ENCODE measurements at places on chromosomes 4 and X.

DNA sequence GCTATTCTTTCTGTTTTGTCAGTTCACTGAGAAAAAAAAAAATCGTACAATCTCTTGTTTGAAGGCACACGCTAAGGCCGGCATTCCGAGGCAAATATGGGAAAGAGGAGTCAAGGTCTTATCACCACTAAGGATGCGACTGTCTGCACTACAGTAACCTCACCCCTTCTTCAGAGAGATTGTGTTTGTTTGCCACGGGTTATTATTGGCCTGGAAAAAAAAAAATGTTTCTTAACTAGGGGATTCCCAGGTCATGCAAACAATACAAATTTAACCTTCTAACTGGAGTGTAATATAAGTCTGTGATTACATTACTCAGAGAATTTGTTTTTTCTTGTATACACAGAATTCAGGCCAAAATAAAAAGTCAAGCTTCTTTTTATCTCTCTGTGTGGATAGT lies 168.3 kb downstream of the TMA16 start:
- H3K27me3 ChIP-seq = no peaks in the 10 kb centered on the region
- H3K27ac ChIP-seq = no peak overlapping the region
- no peaks in the 10 kb centered on the region for H3K36me3 ChIP-seq
- no peak overlapping the region for H3K4me3 ChIP-seq
- peaks cover 1% of the 10 kb centered on the region for H3K4me1 ChIP-seq

DNA sequence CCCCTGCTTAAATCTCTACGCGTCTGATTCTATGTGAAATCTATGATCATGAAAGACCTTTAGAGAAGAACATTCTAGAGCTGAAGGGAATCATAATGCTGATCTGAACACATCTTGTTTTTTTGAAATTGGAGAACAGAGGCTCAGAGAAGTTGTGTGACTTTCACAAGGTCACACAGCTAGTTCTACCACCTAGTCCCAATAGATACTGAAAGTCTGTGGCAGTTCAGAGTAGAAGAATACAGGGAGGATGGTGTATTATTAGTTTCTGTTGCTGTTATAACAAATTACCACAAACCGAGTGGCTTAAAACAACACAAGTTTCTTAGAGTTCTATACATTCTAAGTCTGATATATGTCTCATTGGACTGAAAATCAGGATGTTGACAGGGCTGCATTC lies 14.5 kb downstream of the CYP2U1 start:
- no peaks in the 10 kb centered on the region for H3K27me3 ChIP-seq
- DNase-seq = no peak
- H3K36me3 ChIP-seq = no peaks in the 10 kb centered on the region
- H3K4me3 ChIP-seq = no peak overlapping the region

- no peak for DNase-seq
- no peak overlapping the region for H3K27ac ChIP-seq
- H3K36me3 ChIP-seq = no peaks in the 10 kb centered on the region
- H3K27me3 ChIP-seq = peaks cover 9% of the 10 kb centered on the region
These were observed 92.4 kb downstream of the PPP2R2C start for GRCh38 chr4:6379767-6380745.

DNA sequence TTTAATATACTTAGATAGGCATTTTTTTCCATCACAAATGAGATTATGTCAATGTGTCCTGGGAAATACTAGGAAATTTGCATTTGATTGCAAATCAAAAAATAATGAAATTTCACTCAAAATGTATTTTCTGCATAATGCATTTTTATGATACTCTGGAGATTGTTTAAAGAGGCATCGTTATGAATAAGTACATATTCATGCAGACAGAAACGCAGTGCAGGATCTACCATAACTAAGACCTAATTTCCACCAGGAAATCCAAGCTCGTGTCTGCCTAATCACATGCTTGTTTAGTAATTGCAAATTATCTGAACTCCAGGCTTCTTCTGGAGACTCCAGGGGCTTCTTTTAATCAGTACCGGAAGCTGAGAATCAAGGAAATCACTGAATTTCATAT lies 163.5 kb upstream of the MXRA5 start:
- no peak for DNase-seq
- H3K4me3 ChIP-seq = no peak overlapping the region
- no peaks in the 10 kb centered on the region for H3K36me3 ChIP-seq

- H3K27me3 ChIP-seq = no peaks in the 10 kb centered on the region
- H3K4me1 ChIP-seq = peaks cover 11% of the 10 kb centered on the region
- H3K36me3 ChIP-seq = peaks cover 51% of the 10 kb centered on the region
- no peak for DNase-seq
These were observed 15.0 kb downstream of the BOD1L1 start for GRCh38 chr4:13612569-13612968.

GRCh38 chr4:3257103-3257555 lies 8.2 kb downstream of the MSANTD1 start:
- H3K27me3 ChIP-seq = no peaks in the 10 kb centered on the region
- H3K36me3 ChIP-seq = no peaks in the 10 kb centered on the region
- no peaks in the 10 kb centered on the region for H3K4me1 ChIP-seq
- no peak for DNase-seq
- no peak overlapping the region for H3K27ac ChIP-seq
- H3K4me3 ChIP-seq = no peak overlapping the region

- H3K27ac ChIP-seq = no peak overlapping the region
- no peaks in the 10 kb centered on the region for H3K27me3 ChIP-seq
- no peak overlapping the region for H3K4me3 ChIP-seq
- no peaks in the 10 kb centered on the region for H3K4me1 ChIP-seq
- no peaks in the 10 kb centered on the region for H3K36me3 ChIP-seq
These were observed 40.4 kb upstream of the HMX1 start for GRCh38 chr4:8912089-8912455.

DNA sequence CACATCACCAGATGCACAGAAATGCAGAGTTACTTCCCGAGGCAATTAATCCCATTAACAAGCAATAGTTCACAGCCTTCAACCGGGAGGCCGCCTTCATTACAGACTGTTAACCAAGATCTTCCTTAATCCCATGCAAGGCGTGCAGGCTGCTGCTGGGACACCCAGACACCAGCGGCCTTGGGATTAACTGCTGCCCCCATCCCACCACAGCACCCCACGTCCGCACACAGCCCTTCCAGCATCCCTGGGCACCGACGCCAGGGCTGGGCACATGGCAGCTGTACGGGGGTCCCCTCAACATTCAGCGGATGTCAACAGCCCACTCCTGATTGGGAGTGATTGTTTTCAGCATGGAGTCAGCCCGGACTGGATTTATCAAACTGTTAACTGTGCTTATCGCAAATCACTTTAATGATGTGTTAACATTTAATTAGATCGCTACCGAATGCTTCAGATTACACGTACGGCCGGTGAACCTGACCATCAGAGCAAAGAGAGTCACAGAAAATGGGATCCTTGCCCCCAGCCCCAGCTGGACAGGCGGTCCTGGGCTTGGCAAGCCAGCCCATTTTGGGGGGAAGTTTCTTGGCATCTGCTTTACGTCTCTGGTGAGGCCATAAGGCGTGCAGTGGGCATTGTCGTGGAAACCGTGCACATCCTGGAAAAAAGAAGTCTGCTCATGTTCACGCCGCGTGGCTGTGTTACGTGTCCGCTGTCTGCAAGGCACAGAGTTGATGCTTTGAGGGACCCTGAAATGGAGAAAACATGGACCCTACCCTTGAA lies 126.4 kb downstream of the HMX1 start:
- no peaks in the 10 kb centered on the region for H3K4me1 ChIP-seq
- H3K4me3 ChIP-seq = no peak overlapping the region
- H3K36me3 ChIP-seq = no peaks in the 10 kb centered on the region

GRCh38 chr4:83074086-83074704 lies 39.2 kb downstream of the COPS4 start:
- peak; percentile 66 for DNase-seq
- no peaks in the 10 kb centered on the region for H3K27me3 ChIP-seq
- H3K4me1 ChIP-seq = peaks cover 25% of the 10 kb centered on the region

DNA sequence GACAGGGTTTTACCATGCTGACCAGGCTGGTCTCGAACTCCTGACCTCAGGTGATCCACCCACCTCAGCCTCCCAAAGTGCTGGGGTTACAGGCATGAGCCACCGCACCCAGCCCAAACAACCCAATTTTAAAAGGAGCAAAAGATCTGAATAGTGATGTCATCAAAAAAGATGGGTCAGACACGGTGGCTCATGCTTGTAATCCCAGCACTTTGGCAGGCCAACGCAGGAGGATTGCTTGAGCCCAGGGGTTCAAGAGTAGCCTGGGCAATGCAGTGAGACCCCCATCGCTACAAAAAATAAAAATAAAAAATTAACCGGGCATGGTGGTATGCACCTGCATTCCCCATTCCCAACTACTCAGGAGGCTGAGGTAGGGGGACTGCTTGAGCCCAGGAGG lies 6.1 kb downstream of the ELF2 start:
- H3K36me3 ChIP-seq = peaks cover 2% of the 10 kb centered on the region
- no peak overlapping the region for H3K4me3 ChIP-seq
- peaks cover 20% of the 10 kb centered on the region for H3K27me3 ChIP-seq
- peaks cover 27% of the 10 kb centered on the region for H3K4me1 ChIP-seq
- no peak for DNase-seq

GRCh38 chr4:153234885-153235284 lies 30.6 kb downstream of the TRIM2 start:
- H3K27me3 ChIP-seq = peaks cover 33% of the 10 kb centered on the region
- H3K4me3 ChIP-seq = no peak overlapping the region
- peaks cover 6% of the 10 kb centered on the region for H3K4me1 ChIP-seq

DNA sequence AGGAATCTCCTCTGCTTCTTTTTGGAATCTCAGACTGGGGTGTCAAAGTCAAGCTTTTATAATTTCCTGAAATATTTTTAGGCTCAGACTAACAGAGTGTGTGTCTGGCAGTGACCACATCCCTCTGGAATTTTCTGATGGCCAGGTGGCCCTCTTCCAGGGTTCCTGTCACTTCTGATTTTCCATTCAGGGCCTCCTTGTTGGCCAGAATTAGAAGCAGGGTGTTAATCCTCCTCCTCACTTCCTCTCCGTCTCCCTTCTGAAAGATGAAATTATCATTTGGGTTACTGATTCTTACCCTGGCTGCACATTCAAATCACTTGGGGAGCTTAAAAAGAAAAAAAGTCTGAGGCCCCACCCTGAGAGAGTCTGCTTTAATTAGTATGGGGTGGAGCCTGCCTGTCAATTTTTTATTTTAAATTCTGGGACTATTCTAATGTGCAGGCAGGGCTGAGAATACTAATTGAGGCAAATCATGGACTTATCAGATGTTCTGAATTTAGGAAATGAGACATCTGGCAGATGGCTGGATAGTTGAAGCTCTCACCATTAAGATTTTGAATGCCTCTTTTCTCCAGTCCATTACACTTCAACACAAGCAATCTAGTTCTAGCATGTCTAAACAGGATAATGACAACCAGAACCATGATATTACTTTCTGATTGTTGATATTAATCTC lies 43.2 kb downstream of the HAND2 start:
- no peak overlapping the region for H3K27ac ChIP-seq
- peaks cover 4% of the 10 kb centered on the region for H3K4me1 ChIP-seq
- DNase-seq = no peak
- H3K4me3 ChIP-seq = no peak overlapping the region
- H3K27me3 ChIP-seq = no peaks in the 10 kb centered on the region

DNA sequence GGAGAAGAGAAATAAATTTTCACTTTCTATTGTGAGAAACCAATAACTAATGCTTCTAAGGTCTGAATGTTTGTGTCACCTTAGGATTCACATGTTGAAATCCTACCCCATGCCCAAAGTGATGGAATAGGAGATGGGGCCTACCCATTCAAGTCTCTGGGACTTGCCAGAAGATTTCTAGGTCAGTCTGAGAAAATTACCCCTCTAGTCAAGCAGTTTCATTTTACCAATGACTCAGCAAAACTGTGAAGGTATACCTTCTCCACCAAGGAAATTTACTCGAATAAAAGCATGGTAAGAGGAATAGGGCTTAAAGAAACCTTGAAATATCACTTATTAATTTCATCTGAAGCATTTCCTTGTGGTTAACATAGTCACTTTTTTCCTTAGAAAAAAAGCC lies 23.5 kb upstream of the PAPSS1 start:
- H3K27ac ChIP-seq = no peak overlapping the region
- H3K4me3 ChIP-seq = no peak overlapping the region
- no peaks in the 10 kb centered on the region for H3K4me1 ChIP-seq

- no peak overlapping the region for H3K27ac ChIP-seq
- no peaks in the 10 kb centered on the region for H3K36me3 ChIP-seq
- peaks cover 8% of the 10 kb centered on the region for H3K4me1 ChIP-seq
- H3K27me3 ChIP-seq = peaks cover 2% of the 10 kb centered on the region
These were observed 31.5 kb downstream of the REELD1 start for GRCh38 chr4:146245850-146246249.

- H3K4me1 ChIP-seq = no peaks in the 10 kb centered on the region
- no peak for DNase-seq
- H3K27me3 ChIP-seq = no peaks in the 10 kb centered on the region
- no peaks in the 10 kb centered on the region for H3K36me3 ChIP-seq
- no peak overlapping the region for H3K4me3 ChIP-seq
These were observed 223.8 kb upstream of the MAGEC2 start for GRCh38 chrX:142428916-142429315.

- no peaks in the 10 kb centered on the region for H3K36me3 ChIP-seq
- no peak within 1 kb of the TSS for H3K27ac ChIP-seq
- no peak for DNase-seq
- H3K27me3 ChIP-seq = peaks cover 43% of the 10 kb centered on the region
- no peak within 1 kb of the TSS for H3K4me3 ChIP-seq
- H3K4me1 ChIP-seq = no peaks in the 10 kb centered on the region
These were observed at the start of gene IL1RAPL2 for GRCh38 chrX:104565791-104566680. IL1RAPL2 (plus strand) TSS chrX:104566199.

DNA sequence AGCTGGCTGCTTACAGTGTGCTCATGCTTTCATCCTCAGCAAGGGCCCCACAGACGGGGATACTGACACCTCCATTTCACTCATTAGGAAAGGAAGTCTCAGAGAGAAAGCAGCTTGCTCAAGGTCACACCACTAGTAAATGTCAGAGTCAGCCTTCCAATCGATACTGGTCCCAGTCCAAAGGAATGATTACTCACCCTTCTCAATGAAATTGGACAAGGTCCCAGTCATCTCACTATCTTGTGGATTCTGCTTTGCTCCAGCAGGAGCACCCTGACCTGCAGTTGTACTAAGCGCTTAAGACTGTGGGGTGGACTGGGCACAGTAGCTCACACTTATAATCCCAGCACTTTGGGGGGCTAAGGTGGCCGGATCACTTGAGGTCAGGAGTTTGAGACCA lies 132.2 kb upstream of the SLC34A2 start:
- H3K4me3 ChIP-seq = no peak overlapping the region
- H3K27ac ChIP-seq = no peak overlapping the region
- DNase-seq = no peak
- H3K4me1 ChIP-seq = no peaks in the 10 kb centered on the region

GRCh38 chrX:8724300-8724699 lies 7.6 kb downstream of the ANOS1 start:
- DNase-seq = no peak
- no peaks in the 10 kb centered on the region for H3K4me1 ChIP-seq
- peaks cover 5% of the 10 kb centered on the region for H3K27me3 ChIP-seq
- no peak overlapping the region for H3K27ac ChIP-seq
- H3K36me3 ChIP-seq = no peaks in the 10 kb centered on the region
